ENCODE measurements at places on chromosomes 2 and 18.

DNA sequence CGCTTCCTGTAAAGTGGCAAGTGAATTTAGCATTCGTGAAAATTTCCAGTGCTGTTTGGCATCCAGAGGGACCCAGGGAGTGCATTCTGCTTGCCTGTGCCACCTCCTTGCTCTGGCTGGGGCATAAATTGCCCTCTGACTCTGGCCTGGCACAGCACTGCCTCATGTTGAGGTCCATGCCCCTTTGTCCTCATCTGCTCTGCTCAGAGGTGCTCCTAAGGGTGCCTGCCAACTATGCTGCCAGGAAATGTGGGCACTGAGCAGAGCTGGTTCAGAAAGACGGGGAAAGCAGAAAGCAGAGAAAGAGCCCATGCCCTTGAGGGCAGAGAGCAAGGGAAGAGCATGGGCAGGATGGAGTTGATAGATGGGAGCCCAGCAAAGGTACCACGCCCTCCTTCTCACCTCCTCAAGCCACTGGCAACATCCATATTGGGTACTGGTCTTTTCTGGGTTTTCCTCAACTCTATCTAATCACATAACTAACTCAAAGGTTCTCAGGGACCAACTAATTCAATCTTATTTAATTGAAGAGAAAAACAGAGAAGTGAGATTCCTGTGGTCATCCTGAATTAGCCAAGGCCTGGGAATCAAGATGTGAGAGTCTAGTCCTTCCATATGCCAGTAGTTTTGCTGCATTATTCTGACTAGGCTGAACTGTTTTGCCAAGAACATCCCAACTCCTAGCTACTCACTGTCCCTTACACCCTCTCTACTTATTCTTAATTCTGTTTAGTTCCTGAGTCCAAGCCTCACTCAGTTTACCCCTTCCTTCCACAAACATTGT, 441.5 kb upstream of the TNP1 start:
- no peak for DNase-seq

- DNase-seq = no peak
These were observed 630.5 kb upstream of the FANCL start for GRCh38 chr2:58871469-58872142.

GRCh38 chr2:85987266-85988174, 98.7 kb upstream of the ST3GAL5 start:
- DNase-seq = no peak

DNA sequence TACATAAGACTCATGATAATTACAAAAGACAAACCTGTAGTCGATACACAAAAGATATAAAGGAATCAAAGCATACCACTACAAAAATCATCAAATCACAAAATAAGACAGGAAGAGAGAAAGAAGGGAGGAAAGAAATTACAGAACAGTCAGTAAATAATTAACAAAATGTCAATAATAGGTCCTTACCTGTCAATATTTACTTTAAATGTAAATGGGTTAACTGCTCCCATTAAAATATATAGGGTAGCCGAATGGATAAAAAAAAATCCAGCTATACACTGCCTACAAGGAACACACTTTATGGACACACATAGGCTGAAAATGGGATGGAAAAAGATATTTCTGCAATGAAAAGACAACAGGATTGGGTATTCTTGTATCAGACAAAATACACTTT, 163.7 kb downstream of the PIEZO2 start:
- no peak for DNase-seq

DNA sequence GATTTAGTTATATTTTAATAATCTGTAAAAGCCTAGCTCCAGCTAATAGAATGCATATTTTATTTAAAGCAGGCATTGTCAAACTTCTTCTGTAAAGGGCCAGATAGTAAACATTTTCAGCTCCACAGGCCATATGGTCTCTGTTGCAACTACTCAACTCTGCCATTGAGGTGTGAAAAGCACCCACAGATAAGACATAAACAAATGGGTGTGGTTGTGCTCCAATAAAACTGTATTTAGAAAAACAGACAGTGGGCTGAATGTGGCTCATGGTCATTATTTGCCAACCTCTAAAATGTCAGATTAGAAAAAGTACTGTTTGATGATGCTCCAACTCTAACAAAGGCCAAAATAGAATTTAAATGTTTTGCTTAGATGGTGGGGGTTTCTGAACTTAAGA, 519.9 kb downstream of the RNF144A start:
- no peak for DNase-seq

DNA sequence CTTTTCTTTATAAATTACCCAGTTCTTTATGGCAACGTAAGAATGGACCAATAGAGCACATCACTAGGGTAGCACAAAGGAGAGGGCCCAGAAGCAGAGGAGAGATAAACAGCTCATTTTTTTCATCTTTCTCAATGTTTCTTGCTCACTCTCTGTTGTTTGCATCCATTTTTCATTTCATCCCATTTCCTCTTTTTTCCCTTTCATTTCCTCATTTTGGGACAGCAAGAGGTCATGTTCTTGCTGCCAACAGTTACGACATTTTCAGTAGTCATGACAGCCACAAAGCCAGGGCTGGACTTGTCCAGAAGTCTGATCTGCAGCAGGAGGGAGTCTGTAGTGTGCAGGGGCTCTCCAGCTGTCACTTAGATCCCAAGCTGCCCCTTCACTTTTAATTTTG, 52.7 kb upstream of the CYP1B1 start:
- DNase-seq = no peak

DNA sequence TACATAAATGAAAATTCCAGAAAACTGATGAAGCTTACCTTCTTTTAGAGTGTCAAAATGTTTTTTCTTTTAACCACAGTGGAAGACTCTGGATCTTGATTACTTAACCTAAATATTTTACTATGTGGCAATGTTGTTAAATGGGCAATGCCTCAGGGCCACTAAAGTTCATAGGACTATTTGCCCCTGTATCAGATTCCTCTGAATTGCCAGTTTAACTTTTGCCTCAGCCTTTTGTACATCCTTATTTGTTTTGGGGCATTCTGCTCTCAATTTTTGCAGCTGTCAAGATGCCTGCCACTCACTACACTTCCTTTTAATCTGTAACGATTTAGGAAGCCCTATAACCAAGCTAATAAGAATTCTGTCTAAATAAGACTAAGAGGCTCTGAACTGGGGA, 31.7 kb upstream of the SERTAD2 start:
- DNase-seq = no peak

- DNase-seq = no peak
These were observed 80.7 kb upstream of the CD28 start for GRCh38 chr2:203625701-203626100.

- no peak for DNase-seq
These were observed 176.5 kb downstream of the LTBP1 start for GRCh38 chr2:33123216-33123615.

DNA sequence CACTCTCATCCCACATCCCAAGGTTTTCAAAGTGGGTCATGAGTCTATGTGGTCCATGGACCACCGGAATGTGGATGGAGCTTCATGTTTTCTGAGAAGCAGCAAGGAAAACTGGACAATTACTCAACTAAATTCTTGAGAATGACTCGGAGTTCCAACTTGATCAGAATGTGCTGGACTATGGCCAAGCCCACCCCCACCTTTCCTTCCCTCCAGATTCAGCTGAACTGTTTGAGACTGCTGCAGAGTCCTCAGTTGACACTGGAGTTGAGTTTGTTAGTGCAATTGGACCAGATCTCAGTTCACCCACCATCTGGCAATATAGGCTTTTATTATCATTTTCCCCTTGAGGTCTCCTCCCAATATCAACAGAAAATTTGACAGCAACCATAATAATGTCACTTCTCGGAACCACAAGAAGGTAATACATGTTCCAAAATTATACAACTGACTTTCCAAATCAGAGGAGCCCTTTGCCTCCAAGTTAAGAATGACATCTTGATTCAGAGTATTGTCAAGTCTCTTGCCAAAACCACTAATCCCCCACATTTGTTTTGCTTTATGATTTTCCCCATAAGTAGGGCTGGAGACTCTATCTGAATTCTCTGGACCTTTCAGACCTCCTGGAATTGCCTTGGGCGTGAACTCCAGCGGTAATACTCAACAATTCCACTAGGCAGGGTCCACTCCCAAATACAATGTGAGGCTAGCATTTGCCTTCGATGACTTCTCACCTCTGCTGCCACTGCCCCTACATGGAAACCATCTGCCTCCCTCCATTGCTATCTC, 8.8 kb downstream of the COL4A4 start:
- no peak for DNase-seq

DNA sequence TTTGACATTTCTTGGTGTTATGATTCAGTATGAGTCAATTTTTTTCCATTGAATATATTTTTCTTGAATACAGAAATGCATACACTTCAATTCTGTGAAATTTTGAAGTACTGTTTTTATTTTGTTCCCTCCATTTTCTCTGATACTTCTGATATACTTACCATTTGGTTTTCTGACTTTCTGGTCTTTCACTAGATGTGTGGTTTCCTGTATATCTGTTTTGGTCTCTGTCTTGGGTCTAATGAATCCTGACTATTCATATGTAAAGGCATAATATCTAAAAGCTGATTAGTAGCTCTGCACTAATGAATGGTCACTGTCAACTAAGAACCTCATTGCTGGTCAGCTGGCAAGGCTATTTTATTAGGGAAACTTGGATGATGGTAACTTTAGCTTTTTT, 345.6 kb downstream of the GRB14 start:
- no peak for DNase-seq

GRCh38 chr2:98172951-98173350, 86.0 kb downstream of the VWA3B start:
- no peak for DNase-seq

DNA sequence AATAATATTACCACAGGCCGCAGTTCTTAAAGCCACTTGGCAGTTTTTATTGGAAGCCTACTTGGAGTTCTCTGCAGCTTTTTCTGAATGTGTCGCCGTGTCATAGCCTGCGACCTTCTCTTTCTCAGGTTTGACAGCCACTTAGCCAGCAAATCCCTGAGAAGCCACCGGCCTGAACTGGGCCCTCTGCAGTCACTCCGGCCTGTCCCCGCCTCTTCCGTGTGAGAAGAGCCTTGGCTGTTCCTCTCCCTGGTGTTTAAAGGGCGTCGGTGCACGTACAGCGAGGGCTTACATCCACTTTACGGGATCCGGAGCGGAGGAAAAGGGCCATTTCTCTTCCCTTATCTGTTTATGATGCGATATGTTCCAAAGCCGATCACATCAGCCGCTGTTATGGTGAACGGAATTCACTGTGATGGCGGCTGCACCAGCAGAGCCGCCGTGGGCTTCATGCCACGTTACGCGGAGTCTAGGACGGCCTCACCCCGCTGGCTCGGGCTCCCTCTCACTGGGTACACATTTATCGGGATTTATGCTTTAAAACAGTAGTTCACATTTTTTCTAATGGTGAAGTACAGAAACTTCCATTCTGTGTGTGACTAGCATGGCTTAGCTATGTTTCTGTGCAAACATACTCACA, 66.8 kb downstream of the GBX2 start:
- no peak for DNase-seq

GRCh38 chr2:225064928-225065327, 22.7 kb upstream of the DOCK10 start:
- no peak for DNase-seq

DNA sequence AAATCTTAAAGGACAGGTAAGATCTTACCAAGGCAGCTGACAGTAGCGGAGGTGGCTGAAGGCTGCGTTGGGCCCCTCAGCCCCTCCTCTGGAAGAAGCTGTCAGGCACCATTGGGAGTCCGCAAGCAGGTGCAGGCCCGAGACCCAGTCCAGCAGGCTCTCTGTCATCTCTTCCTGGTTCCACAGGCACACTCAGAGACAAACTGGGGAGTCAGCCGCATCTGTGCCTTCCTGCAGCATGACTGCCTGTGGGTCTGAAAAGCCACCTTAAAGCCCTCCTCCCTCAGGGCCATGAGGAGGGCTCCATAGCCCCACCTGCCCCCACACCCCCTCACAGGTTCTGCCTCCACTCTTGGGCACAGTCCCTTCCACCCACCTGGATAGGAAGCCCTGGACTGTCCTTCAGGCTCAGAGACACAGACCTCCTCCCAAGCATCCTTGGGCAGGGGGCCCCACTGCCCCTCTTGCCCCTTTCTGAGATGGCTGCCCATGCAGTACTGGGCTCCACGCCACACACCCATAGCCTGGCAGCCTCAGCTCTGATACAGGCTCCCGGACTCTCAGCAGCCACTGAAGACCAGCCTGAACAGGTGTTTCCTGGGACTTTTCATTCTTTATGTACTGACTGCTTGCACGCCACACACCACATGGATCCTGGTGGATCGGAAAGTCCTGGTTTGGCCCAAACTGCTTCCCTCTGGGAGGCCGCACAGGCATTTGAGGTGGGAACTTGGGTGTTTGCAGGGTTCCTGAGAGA, 239.8 kb downstream of the SEPTIN10 start:
- DNase-seq = no peak

- DNase-seq = no peak
These were observed 2.1 kb upstream of the RIOK3 start for GRCh38 chr18:23451011-23451410.

DNA sequence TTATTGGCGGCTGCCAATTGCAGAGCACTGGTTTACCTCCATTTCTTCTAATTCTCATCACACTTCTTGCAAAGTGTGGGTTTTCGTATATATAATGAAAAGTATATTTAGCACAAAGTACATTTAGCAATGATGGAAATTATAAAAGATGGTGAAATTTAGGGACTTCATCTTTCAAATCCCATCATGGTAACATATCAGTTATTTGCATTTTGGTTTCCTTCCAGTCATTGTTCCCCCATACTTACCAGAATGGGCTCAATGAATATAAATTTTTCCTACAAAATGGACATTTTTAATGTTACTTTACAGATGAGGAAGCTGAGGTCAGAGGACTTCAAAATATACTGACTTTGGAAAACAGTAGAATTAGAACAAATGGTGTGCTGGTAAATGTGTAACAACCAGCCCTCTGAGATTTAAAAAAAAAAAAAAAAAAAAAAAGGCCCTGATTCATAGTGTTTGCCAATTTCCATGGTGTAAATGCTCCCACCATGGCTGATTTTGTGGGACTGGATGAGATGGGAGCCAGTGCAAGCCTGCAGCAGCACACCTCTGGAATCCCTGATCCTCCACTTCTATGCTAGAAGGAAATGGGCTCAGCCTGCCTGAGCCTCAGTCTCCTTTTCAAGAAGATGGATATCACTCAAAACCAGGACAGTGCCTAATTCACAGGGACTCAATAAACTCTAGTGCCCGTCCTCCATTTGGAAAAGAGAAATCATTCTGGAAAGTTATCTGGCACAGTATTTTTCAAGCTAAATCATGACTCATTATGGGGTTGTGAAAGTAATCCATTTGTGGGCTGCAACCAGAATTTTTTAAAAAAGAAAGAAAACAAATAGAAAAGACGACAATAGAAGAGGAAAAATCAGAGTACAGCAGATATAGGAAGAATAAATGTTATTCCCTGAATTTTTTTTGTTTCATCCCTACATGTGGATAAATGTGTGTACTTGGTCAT, 34.0 kb downstream of the LBH start:
- no peak for DNase-seq

- no peak for DNase-seq
These were observed 266.2 kb downstream of the FIGN start for GRCh38 chr2:163469561-163469962.

GRCh38 chr2:165251366-165251765, 12.2 kb downstream of the SCN2A start:
- no peak for DNase-seq

GRCh38 chr18:74778191-74778847, 180.6 kb downstream of the ZNF407 start:
- DNase-seq = no peak

All from stimulated activated naive CD4-positive, alpha-beta T cell treated with Interleukin-2 at 50 U/mL for 16 hours (primary cell).